ENCODE measurements at places on chromosomes 6 and 20.

- DNase-seq: no peak
Measured at GRCh38 chr20:10370091-10370887, 63.7 kb downstream of the MKKS start.

GRCh38 chr6:147530132-147531060, 21.9 kb downstream of the SAMD5 start:
- DNase-seq: no peak

DNA sequence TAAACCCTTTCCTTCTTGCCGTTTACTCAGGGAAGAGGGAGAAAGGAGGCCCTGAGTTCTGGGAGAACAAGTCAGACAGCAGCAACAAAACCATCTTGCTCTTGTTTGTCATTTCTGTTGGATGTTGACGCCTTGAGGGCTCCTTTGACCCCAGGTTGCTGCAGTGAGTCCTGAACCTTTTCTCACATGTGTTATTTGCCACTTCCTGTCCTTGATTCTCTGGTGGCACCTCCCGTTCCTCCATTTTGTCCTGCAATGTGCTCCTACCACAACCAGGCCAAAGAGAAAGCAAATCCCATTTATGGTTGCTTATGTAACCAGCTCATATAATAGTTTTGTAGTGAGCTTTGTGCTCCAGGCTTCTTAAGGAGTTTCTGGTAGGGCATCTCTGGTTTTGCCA, 66.6 kb upstream of the ADGRF4 start:
- DNase-seq: no peak

- no peak for DNase-seq
Measured at GRCh38 chr6:31193206-31193605, 22.7 kb upstream of the POU5F1 start.

- DNase-seq: no peak
Measured at GRCh38 chr20:20580139-20580538, 132.3 kb downstream of the RALGAPA2 start.

DNA sequence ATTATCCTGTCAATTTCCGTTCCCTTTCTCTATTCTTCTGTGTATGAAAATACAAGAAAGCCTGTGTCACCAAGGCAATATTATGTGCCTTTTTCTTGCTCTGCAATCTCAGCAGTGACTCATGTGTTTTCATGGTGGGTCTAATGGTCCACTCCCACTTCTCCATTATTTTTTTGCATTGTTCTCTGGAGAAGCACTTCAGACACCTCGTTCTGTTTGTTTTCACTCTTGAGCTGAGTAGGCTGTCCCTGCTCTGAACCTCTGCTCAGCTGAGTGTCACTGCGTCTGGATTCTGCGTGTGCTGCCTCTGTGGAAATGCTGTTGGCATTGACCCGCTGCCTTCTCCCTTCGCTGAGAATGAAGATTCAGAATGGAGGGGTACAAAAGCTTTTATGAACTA, 230.6 kb downstream of the TMEM242 start:
- peak; percentile 44 for DNase-seq

DNA sequence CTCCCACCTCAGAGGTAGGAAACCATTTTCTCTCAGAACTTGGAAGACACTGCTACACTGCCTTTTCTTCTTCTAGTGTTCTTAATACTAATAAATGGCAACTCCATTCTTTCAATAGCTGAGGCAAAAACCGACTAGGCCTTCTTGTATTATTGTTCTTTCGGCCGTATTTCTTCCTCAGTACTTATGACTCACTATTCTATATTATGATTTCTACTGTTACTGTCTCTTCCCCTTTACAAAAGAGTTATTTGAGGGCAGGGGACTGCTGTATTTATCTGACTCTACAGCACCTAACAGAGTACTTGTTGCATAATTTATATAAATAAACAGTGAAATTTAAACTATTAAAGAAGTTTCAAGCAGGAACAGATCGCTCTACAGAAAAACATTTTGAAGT, 3.1 kb downstream of the DNAAF9 start:
- peak; percentile 27 for DNase-seq

DNA sequence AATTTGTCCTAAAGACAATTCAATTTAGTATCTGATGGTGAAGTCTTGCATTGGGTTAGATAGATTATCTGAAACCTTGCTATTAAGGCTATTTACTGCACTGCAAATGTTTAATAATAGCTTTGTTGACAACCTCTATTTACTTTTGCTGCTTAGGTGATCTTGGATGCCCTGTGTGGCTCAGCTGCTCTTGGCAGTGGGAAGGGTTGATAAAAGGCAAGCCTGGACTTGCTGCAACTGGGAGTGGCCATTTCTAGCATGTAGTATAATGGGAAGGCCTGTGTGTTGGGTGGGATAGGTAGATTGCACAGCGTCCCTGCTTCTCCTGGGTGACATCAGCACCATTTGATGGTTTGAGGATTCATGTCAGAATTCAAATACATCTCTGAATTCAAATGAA, 49.1 kb downstream of the ARMC2 start:
- no peak for DNase-seq

DNA sequence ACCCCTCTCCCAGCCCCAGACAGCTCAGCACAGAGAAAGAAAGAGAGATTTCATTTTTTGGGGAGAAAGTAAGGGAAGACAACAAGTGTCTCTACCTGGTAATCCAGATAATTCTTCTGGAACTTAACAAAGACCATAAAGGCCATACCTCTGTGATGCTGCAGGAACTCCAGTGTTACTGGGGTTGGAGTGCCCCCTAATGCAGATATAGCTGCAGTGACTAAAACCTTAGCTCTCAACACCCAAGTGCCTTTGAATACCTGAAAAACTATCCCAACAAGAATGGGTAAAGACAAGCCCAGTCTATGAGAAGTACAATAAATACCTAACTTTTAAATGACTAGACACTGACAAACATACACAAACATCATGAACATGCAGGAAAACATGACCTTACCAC, 365.3 kb upstream of the PTCHD4 start:
- DNase-seq: no peak

DNA sequence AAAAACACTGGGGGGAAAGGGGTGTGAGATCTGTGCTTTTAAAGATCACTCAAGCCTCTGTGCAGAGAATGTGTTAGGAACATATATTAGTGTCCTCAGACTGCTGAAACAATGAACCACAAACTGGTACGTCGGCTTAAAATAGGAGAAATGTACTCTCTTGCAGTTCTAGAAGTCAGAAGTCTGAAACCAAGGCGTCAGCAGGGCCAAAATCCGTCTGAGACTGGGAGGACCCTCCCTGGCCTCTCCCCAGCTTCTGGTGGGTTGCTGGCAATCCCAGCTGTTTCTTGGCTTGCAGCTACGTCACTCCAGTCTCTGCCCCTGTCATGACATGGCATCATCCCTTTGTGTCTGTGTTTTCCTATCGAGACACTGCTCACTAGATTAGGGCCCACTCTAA, 3.9 kb downstream of the CDH26 start:
- DNase-seq: no peak

DNA sequence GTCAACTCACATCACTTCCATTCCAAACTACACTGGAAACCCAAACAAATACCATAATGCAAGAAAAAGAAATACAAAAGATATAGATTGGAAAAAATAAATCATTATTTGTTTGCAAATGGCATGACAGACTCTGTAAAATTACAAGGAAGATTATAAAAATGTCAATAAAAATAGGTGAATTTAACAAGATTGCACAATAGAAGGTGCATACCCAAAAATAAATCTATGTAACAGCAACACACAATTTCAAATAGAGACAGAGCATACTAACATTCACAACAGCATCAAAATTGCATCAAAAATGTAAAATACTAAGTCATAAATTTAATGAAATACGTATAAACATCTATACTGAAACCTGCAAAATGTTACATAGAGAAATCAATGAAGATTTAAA, 1140.0 kb upstream of the GJE1 start:
- DNase-seq: no peak

DNA sequence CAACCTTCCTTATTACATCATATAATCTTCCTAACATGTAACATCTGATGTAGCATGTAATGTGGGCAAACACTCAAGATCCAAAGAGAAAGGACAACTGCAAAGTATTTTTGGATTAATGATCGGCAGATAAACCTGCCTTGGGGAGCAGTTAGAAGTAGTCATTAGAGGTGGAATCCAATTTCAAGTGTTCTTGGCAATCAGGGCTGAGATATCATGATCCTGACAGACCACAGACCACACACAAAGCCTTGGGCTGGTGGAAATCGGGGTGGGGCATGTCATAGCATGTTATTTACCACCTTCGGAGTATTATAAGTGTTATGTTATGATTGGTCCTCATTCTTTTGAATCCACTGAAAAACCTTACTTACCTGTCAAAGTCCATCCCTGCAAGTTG, 16.3 kb downstream of the NCOA5 start:
- no peak for DNase-seq

GRCh38 chr6:105745464-105746129, 340.5 kb upstream of the PRDM1 start:
- DNase-seq: no peak

GRCh38 chr6:145206247-145206907, 528.9 kb downstream of the EPM2A start:
- no peak for DNase-seq

DNA sequence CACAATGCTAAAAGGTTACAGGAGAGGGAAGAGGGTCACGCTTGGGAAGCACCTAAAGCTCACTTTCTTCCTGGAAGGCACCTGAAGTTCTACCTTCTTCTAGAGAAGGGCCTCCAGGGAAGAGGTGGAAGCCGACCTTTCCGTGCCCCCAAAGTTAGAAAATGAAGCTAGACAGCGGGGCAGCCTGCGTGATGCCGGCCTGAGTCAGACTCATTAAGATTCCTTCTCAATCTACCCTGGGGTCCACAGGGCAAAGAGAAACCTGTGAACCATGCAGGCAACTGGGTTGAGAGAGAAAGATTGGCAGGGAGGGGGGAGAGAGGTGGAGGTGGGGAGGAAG, 54.8 kb upstream of the CCDC167 start:
- no peak for DNase-seq

DNA sequence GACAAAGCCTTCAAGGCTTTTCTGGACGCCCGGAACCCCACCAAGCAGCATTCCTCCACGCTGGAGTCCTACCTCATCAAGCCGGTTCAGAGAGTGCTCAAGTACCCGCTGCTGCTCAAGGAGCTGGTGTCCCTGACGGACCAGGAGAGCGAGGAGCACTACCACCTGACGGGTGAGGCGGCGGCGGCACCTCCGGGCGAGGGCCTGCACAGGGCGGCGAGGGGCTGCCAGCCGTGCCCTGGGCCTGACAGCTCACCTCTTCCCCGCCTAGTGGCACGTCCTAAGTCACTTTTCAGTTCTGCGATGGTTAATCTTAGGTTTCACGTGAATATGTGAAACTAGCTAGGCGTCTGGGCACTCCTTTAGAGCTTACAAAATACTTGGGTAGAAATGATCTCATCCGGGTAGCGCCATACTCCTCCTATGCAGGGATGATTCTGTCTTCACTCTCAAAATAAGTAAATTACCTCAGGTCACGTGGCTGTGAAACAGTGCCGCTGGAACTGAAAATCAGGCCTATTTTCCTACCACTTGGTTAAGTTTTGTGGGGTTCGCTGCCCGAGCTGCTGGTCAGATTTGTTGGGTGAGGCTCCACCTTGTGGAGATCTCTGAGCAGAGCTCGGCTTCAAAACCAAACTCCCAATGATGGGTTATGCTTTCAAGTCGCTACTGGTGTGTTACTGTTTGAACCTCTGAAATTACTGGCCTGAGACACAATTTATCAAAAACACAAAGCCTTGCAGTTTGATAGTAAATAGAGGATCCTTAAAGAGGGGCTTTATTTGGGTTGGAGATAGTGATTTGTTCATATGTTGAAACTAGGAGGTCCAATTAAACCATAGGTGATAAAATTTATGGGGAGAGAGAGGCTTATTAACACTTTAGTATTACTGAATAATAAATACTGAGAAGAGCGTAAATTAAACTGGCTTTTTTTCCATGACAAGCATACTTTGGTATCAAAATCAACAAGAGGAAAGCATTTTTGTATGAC, 15.5 kb upstream of the CLDN20 start:
- peak; percentile 6 for DNase-seq

- no peak for DNase-seq
Measured at GRCh38 chr6:116714296-116714695, 33.3 kb downstream of the KPNA5 start.

GRCh38 chr6:69408886-69409285, 387.9 kb downstream of the LMBRD1 start:
- DNase-seq: no peak

GRCh38 chr6:70314296-70314695, 11.4 kb upstream of the COL9A1 start:
- no peak for DNase-seq

DNA sequence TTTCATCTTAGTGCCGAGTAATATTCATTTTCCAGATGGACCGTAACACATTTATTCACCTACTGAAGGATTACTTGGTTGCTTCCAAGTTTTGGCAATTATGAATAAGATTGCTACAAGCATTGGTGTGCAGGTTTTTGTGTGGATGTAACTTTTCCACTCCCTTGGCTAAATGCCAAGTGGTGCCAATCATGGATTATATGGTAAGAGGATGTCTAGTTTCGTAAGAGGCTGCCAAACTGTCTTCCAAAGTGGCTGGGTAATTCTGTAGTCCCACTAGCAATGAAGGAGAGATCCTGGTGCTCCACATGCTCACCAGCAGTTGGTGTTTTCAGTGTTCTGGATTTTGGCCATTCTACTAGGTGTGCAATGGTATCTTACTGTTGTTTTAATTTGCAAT, 117.1 kb downstream of the IRF4 start:
- DNase-seq: no peak

DNA sequence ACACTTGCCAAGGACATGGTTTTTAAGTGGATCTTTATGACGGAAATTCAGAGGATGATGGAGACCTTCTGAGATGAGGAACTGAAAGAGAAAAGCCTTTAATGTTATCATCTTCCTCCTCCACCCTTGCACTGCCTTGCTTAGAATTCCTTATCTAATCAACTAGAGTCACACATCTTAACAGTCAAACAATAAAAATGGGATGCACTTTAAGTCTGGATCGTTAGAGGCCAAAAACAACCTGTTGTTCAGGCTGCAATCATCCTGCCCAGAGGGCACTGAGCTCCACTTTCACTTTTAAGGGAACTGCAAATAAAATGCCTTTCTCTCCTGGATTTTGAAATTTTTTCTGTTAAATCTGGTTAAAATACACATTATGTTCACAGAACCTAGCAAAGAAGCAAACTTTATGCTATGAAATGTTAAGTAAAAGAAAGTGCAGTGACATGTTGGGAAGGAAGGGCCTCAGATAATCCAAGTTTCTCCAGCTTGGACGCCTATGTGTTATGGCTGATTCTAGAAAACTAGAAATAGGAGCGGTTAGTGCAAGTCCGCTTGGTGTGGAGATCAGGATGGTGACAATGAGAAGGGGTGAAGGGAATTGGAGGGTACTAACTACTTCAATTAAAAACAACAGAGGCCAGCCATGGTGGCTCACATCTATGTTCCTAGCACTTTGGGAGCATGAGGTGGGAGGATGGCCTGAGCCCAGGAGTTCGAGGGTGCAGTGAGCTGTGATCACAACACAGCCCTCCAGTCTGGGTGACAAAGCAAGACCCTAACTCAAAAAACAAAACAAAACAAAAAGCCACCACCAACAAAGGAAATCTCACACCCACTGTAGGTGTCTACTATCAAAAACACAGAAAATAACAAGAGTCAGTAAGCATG, 66.4 kb upstream of the KIF13A start:
- DNase-seq: no peak

GRCh38 chr6:148303616-148304015, 39.0 kb upstream of the SASH1 start:
- DNase-seq: no peak

- no peak for DNase-seq
Measured at GRCh38 chr6:1614448-1615150, 4.9 kb downstream of the FOXC1 start.

- DNase-seq: no peak
Measured at GRCh38 chr6:40128127-40128526, 193.9 kb upstream of the MOCS1 start.
